ENCODE measurements at places on chromosomes 11 and 22. TPM values are rescaled to one million over a fixed set of nuclear protein-coding genes. Genes with fewer than 3 reads are reported as not detected.

Gene OR52A5
- not detected for total RNA-seq

Gene OR2AT4
- total RNA-seq = not detected

Gene OR4D5
- total RNA-seq = not detected

Gene FAM181B
- not detected for total RNA-seq

Gene SPDYC
- total RNA-seq = not detected

Gene MRGPRX3
- 0.09 TPM for total RNA-seq

Gene MRTFA
- 64.0 TPM for total RNA-seq

Gene PRR33
- not detected for total RNA-seq

Gene MAPK8IP2
- total RNA-seq = 3.4 TPM

Gene SERHL2
- total RNA-seq = not detected

Gene SIDT2
- 5.0 TPM for total RNA-seq

Gene OR5D18
- total RNA-seq = not detected

Gene BACE1-AS
- 1.7 TPM for total RNA-seq

Gene SDF2L1
- 55.0 TPM for total RNA-seq

Gene EHF
- total RNA-seq = 0.76 TPM

Gene APOA4
- not detected for total RNA-seq
